Activated gamma-delta T cell treated with Interleukin-2 at 50 U/mL for 16 hours (primary cell): ENCODE measurements at places on chromosomes 6 and 20.
A peak's percentile ranks its signal among the peaks of the same experiment; 100 is the strongest.

DNA sequence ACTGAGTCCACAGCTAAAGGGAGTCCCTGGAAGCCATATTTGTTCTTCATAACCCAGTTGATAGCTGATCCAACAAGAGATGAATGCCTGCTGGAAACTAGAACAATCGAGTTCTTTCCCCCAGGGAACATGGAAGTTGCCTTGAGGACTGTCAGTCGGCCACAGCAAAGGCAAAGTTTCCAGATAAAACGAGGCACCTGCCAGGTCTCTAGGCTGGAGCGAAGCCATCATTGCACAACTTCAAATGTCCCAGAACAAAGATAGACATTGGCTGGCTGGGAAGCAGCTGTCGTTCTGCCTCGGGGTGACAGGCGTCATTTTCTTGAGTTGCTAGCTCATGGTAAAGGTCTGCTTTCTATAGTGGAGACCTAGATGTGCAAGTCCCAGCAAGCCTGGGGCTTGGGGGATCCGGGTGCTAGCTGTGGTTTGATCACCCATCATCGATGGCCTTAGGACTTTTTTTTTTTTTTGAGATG, 184.4 kb upstream of the ZNF217 start:
- no peak for DNase-seq

DNA sequence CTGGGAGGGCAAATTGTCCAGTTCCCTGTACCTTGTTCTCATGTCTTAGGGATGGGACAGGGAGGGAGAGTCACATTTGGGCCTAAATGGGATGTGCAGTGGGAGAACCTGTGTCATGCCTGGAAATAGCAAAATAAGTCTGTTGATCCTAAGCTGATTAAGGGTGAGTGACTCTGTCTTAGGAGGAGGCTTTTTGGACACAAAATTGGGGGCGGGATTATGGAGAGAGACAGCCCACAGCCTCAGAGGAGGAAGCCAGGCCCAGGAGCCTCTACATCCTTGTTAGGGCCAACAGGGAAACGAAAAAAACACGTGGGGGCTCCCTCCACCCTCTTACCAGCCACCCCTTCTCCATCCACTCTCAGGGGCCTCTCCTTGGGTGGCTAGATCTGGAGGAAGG, 2.2 kb downstream of the KCNB1 start:
- DNase-seq = no peak

DNA sequence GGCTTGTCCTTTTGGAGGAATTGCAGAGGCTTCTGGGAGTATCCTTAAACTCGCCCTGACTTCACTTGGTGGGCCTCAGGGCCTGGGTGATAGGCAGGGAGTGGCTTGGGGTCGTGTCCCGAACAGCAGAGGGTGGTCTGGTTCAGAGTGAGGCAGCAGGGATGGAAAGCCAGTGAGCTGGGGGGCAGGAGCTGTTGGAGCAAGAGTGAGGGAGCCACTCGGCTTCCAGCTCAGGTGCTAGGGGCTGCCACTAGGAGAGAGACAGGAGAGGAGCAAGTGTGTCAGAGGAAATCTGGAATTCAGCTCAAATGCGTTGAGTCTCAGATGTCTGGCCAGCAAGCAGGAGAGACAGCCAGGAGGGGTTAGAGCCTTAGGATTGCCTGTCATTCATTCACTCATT, 85.8 kb downstream of the DLGAP4 start:
- no peak for DNase-seq

DNA sequence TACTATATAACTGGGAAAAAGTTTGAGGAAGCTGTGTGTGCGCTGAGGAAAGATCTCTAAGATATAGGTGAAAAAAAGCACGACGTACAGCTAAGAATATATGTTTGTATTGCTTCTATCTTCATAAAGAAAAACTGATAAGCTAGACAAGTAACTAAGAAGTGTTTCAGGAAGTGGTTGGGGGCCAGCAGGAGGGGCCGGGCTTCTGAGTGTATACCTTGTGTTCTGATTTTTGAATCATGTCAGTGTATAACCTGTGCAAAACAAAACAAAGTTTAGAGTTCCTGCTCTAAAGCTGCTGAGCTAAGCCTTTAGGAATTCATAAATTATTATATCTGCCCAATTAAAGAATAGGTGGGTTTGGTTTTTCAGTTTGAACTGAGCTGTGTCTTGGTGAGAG, 7.9 kb upstream of the OSER1 start:
- peak; percentile 64 for DNase-seq

DNA sequence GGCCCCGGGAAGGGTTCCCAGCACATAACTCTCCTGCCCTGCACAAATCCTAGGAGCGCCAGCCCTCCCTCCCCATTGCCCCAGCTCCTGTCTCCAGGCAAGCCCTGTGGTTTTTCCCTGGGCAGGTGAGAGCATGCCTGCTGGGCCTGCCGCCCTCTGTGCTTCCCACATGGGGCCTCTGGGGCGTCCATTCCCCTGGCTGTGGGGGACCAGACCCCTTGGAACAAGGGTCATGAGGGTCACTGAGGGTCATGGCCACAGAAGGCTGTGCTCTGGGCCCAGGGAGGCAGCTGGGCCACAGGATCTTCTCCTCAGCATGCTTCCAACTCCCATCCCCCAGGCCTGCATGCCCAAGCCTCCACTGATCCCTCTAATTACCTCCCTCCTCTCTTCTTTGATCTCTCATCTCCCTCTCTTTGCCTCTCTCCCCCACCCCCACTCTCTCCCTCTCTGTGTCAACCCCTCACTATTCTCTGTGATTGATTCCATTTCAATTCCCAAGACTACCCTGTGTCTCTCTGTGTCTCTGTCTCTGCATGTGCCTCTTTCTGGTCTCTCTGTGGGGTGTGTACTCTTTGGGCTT, 6.1 kb downstream of the MDFI start:
- no peak for DNase-seq

DNA sequence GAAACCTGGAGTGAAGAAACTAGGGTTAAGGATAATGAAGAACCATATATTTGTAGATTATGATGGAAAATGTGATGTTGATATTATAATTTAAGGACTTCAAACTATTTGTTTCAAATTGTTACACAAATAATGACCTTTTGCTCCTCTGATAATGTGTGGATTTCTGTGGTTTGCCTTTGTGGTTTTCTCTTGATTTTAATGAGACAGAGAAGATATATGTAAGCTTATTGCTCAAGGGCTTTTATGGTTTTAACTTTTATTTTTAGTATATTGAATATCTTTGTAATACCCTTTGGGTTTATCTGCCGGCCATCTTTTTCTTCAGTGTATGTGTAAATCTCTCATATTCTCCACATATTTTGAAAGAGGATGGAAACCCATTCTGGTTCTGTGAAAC, 362.3 kb downstream of the RIMS1 start:
- no peak for DNase-seq

DNA sequence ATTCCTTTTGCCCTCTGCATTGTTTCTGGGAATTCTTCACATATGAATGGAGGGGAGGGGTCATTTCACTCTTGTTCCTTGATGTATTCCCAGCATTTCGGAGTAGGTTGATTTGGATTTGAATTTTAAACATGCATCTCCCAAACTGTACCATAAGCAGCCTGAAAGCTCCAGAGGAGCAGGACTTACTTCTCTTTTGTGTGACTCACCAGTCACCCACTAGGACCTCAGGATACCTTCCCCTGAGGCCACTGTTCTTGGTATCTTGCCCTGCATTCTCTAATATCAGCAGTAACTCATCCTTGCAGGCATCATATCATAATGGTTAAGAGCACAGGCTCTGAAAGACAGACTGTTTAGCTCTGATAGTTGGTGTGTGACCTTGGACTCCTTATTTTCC, 703 bp downstream of the MRPL2 start:
- DNase-seq = no peak

DNA sequence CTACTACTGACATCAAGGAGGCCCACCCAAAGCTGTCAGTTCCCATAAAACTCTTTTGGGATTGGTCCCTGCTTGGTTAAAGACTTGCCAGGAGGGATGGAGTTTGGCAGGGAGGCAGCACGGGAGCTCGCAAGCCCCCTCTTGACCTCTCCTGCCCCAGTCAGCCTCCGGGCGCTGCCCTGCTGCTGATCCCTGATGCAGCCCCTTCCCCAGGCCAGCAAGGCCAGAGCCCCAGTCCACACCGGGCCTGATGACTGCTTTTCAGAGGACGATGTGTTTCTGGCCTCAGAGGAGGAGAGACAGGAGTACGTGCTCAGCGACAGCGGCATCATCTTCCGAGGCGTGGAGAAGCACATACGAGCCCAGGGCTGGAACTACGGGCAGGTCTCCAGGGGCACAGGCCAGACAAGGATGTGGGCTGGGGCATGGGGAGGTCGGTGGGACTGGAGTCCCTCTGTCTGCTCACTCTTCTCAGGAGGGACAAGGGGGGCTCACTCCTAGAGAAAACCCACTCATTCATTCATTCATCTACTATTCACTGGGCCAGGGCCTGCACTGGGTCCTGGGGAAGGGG, 15.6 kb downstream of the TGM6 start:
- DNase-seq = no peak

GRCh38 chr20:31569163-31570020, 35.7 kb upstream of the ID1 start:
- peak; percentile 66 for DNase-seq

GRCh38 chr20:21325296-21325695, 22.2 kb downstream of the XRN2 start:
- no peak for DNase-seq

DNA sequence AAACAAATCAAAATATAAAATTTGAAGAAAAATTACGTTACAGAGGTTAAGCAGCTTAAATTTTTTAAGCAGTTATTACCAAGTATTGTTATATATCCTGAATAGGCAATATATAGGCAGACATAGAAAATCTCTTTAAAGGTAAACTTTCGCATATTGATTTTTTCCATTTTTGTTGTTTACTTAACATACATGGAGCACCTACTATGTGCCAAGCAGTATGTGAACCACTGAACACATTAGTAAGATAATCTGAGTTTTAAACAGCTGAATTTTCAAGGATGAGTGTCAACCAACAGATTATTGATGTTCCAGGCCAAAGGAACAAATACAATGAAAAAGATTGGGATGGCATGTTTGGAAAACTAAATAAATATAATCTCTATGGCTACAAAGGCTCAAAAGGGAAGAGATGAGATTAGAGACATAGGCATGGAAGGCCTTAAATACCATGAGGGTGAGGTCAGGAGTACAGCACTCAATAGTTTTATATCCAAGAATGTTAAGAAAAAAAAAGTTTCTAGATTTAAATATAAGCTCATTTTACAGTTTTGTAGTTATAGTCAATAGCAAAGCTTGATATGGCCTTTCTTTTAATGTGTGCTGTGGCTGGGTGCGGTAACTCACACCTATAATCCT, 277.5 kb downstream of the PTPRK start:
- no peak for DNase-seq

DNA sequence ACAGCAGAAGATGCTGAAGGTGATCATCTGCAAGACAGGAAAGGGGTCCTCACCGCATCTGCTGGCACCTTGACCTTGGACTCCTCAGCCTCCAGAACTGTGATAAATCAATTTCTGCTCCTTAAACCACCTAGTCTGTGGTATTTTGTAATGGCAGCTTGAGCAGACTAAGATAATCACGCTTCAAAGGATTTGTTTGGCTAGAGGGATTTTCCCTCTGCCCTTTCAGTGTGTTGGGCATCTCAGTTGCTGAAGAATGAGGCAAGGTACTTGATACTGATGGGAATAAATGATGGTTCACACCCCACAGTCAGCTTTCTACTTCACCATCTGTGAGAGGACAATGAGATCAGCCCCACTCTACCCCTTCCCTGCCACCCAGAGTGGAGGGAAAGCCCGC, 60.2 kb downstream of the ADAT2 start:
- DNase-seq = no peak

GRCh38 chr20:46934746-46935287, 40.2 kb downstream of the EYA2 start:
- DNase-seq = no peak

DNA sequence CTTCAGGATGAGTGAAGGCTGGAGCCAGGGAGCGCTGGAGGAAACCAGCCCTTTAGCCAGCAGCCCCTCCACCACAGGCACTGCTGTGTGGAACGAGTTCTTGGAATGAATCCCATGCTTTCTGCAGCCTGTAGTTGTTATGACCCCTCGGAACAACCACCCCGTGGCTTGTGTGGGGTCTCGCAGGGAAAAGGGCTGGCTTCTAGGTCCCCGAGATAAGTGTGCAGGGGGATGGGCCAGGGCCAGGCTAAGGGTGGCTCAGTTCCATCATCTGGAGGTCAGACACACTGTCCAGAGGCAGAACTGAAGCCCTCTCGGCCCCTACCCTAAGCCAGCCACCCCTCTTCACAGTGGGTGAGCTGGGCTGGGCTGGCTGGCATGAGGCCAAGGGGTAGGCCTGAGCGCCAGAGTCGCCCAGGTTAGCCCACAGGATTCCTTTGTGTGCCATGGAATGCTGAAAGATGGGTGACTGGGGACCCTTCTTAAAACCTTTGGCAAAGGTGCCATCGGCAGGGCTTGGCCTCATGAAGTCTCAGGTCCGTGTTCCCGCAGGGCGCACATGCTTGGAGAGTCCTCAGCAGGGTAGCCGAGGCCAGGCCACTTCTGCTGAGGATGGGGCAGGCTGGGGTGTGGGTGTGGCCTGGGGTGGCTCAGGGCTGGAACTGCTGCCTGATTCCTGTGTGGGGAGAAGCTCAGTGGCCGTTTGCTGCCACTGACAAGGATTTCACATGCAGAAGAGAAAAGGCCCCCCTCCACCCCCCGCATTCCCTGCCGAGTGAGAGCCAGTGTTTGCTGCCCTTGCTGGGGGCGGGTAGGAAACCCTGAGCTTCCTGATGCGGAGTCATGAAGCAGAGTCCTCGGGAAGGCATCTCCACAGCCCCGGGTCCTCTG, 24.6 kb downstream of the SPATA2 start:
- no peak for DNase-seq

DNA sequence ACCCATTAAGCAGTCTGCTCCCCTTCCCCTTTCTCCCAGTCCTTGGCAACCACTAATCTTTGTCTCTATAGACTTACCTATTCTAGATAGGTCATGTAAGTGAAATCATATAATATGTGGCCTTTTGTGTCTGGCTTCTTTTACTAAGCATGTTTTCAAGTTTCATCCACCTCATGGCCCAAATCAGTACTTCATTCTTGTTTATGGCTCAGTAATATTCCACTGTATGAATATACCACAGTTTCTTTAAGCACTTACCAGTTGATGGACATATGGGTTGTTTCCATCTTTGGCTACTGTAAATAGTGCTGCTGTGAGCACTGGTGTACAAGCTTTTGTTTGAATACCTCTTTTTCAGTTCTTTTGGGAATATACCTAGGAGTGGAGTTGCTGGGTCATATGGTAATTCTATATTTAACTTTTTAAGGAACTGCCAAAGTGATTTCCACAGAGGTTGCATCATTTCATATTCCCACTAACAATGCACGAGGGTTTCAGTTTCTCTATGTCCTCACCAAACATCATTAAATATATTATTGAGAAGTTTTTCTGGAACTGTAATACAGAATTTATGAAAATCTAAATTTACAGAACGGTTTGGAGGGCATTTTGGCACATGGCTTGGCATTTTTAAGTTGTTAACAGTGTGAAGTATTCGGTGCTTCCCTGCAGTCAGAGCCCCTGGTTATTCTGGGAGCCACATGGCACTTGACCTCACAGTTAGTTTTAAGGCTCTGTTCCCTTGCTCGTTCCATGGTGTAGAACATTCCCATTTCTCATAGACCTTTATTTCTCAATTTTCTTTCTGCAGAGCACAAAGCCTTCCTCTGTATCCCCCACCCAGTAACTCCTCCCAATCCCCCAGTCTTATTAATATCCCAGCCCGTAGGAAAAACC, 27.0 kb upstream of the DTNBP1 start:
- DNase-seq = no peak
